ENCODE measurements at places on chromosomes 4 and X.

GRCh38 chr4:84875636-84876371, 90.7 kb downstream of the WDFY3 start:
- no peak for DNase-seq

DNA sequence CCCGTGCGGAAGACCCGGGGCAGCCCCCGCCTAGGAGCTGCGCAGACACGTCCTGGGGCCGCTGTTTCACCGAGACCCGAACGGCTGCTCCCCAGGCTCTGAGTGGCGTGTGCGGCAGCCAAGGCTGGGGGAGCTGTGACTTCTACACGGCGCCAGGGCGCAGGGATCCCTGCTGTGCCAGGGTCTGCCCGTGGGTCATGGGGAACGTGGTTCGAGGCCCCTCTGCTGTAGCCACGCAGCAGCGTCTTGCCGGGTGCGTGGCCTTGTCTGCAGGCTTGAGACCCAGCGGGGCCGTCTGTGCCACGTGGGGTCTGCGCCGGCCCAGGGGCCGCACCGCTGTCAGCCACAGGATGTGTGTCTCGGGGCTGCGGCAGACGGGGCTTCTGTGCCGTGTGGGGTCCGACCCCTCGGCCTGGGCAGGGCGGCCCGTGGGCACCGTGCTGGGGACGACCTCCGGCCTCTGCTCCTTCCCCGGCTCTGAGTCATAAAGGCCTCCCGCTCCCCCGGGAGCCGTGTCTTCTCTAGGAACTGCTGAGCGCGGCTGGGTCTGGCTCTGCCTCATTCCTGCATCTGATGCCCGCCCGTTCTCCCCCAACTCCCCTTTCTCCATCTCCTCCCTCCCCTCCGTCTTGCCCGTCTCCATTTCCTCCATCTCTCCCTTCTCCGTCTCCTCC, 12.7 kb upstream of the GTPBP6 start:
- no peak for DNase-seq

GRCh38 chr4:20217951-20218350, 33.8 kb upstream of the SLIT2 start:
- DNase-seq = no peak

GRCh38 chrX:136847874-136848273, 32.7 kb downstream of the RBMX start:
- no peak for DNase-seq

DNA sequence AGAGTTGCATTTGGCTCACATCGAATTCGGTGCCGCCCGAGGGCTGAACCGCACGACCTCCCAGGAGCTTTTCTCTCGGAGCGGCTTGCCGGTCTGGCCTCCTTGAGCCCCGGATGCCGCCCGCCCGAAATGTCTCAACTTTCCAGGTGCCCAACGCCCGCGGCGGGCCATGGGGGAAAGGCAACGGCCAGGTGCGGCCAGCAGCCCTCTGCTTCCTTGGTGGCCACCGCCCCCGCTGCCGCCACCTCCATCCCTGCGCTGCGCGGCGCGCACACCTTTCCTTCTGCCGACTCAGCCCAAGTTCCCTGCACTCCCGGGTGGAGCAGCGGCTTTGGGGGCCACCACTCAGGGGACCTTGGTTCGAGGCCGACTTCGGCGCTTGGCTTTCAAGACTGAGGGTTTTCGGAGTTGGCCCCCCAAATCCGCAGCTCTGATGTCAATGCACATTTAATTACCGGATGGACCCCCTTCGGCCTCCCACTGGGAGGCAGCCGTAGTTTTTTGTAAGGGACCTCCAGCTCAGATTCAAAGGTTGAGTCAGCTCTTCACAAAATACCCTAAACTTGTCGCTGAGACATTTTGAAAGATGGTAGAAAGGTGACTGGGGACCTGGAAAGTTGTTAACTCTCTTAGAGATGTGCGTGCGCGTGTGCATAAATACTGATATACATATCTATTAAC, 1.1 kb downstream of the AFF2 start:
- DNase-seq = no peak

Measured in anterior cingulate cortex (tissue), 58 donors.